ENCODE measurements at places on chromosomes 13 and 19.

DNA sequence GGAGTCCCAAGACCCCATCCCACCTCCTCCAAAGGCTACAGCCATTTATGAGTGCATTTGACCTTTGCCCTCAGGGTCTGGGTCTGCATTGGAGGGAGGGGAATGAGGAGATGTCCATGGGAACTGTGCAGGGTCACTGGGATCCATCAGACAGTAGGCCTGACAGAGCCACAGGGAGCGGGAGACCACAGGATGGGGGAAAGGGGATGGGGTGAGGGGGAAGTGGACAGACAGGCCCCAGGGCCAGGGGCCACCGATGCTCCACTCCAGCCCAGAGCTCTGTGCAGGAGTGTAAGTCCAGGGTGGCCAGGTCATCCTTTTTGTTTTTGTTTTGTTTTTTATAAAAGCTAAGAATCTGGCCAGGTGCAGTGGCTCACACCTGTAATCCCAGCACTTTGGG is 82.5 kb downstream of the CHST8 start:
- H3K27me3 ChIP-seq, result no peaks in the 10 kb centered on the region
- H3K36me3 ChIP-seq, result no peaks in the 10 kb centered on the region
- DNase-seq, result no peak

DNA sequence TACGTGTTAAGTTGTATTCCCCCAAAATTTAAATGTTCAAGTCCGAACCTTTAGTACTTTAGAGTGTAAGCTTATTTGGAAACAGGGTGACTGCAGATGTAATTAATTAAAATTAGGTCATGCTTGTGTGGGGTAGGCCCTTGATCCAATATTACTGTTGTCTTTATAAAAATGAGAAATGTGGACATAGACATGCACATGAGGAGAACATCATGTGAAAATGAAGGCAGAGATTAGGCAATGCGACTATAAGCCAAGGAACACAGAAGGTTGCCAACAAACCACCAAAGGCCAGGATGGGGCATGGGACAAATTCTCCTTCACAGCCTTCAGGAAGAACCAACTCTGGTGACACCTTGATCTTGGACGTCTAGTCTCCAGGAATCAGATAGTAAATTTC is 1698.4 kb upstream of the SLC10A2 start:
- H3K27me3 ChIP-seq, result no peaks in the 10 kb centered on the region
- no peak overlapping the region for H3K27ac ChIP-seq
- H3K4me1 ChIP-seq, result no peaks in the 10 kb centered on the region
- H3K4me3 ChIP-seq, result no peak overlapping the region
- no peaks in the 10 kb centered on the region for H3K36me3 ChIP-seq

DNA sequence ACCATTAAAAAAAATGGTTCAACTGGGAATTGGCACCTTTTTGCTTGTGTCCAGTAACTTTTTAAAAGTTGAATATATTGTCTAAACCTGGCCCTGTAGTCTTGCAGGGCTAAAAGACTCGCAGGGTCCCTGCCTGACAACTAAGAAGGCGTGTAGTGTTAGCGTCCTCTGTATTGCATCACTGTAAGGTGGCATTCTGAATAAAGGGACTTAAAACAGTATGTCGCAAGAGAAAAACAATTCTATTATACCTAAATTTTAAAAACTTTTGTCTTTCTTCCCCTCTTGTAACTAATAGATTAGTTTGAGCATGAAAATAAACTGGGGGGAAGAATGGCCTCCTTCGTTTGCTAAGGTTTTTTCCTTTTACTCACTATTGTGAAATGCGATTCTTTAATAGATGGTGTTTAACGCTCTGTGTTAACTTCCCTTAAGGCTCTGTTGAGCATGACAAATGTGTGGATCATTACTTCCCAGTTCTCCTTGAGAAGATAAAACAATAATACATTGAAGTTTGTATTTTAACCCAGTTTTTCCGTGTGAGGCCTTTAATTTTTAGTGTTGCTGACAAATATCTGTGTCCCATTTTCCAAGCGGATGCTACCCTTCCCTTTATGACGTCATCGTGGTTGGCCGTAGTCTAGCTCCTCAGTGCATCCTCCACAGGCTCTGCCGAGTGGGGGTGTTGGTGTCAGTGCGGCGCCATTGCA is 134.6 kb downstream of the KATNAL1 start:
- H3K36me3 ChIP-seq, result no peaks in the 10 kb centered on the region
- H3K27me3 ChIP-seq, result no peaks in the 10 kb centered on the region
- peaks cover 1% of the 10 kb centered on the region for H3K4me1 ChIP-seq
- H3K27ac ChIP-seq, result no peak overlapping the region
- H3K4me3 ChIP-seq, result no peak overlapping the region

DNA sequence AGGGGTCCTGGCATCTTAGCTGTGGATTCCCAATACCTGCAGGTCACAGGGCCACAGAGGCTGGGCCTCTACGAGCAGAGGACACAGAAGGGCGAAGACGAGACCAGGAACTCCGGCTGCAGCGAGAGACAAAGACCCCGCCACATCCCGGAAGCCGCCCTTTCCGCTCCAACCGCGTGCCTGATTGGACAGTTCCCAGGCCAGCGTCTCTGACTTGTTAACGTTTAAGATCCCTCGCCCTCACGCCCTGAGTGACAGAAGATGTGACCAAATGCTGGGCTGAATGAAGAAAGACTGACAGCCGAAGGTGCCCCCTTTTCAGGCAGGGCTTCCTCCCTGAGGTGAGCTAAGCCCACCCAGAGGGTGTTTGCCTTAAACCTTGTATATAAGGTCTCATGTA is at the start of gene ZNF98:
Gene ZNF98, minus strand, starts transcription at position 136 of the 400 bp plus-strand sequence. Its CDS starts 122 bp downstream, at position 14.
- DNase-seq, result no peak
- no peak within 1 kb of the TSS for H3K27ac ChIP-seq
- H3K27me3 ChIP-seq, result no peaks in the 10 kb centered on the region

- H3K4me1 ChIP-seq, result no peaks in the 10 kb centered on the region
- no peak overlapping the region for H3K27ac ChIP-seq
- H3K27me3 ChIP-seq, result no peaks in the 10 kb centered on the region
Measured at GRCh38 chr19:40261631-40262030, 23.5 kb downstream of the AKT2 start.

Data from neuronal stem cell (in vitro differentiated cells).